ENCODE measurements at places on chromosomes 5 and 9.

- no peak for DNase-seq
These were observed 156.8 kb downstream of the DCP2 start for GRCh38 chr5:113133211-113133975.

- no peak for DNase-seq
These were observed 122.2 kb upstream of the PTGER4 start for GRCh38 chr5:40557501-40557900.

- no peak for DNase-seq
These were observed 3.0 kb upstream of the MCIDAS start for GRCh38 chr5:55230086-55230629.

DNA sequence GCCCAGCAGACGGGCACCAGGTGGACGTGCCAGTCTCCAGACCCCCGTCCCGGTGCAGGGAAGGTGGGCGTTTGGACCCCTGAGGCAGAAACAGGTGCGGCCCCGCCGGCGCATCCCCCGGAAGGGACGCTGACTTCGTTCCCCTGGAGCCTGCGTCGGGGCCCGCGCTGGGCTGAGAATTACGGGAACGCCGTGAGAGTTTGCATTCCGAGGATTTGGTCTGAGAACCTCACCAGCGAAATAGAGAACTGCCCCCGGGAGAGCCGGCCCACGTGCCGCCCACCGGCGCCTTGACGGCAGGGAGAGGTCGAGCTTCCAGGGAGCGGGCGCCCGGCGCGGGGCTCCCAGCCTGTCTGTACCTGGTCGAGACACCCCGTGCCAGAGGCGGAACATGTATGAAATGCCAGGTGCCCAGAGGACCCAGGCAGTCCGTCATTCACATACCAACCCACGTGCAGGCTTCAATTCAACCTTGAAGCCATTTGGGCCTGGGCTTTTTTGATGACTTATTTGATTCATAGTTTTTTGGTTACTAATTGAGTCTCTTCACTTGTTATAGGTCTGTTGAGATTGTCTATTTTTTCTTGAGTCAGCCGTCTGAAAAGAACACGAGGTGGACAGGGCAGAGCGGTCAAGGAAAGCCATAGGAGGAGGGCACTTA lies 877 bp upstream of the CAMSAP1 start:
- DNase-seq: no peak

DNA sequence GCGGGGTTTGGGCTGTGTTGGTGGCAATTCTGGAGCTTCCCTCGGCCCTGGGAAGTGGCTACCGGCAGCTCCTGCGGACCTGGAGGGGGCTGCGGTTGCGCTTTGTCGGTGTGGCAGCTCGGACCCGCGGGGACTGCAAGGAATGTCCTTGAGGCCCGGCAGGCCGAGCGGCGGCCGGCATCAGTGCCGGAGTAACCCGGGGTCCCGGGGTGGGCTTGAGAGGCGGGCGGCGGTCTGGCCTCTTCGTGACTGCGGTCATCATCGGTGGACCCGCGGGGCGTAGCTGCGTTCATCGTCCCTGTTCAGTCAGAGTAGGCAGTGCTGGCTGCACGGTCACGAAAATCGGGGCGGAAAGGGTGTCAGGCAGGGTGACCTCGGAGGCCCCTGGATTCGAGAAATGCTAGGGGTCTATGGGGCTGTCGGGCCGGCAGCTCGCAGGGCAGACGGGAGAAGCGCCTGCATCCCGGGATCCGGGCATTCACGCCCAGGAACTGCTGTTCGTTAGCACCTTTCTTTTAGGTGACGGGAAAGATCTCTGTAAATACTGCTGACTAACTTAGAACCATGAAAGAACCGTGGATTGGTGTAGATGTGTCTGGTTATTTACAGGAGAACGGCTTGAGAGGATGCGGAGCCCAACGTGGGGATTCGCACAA lies 474 bp downstream of the HMGCR start:
- DNase-seq: no peak

- no peak for DNase-seq
These were observed 3.7 kb downstream of the ANXA2R start for GRCh38 chr5:43036409-43036808.

DNA sequence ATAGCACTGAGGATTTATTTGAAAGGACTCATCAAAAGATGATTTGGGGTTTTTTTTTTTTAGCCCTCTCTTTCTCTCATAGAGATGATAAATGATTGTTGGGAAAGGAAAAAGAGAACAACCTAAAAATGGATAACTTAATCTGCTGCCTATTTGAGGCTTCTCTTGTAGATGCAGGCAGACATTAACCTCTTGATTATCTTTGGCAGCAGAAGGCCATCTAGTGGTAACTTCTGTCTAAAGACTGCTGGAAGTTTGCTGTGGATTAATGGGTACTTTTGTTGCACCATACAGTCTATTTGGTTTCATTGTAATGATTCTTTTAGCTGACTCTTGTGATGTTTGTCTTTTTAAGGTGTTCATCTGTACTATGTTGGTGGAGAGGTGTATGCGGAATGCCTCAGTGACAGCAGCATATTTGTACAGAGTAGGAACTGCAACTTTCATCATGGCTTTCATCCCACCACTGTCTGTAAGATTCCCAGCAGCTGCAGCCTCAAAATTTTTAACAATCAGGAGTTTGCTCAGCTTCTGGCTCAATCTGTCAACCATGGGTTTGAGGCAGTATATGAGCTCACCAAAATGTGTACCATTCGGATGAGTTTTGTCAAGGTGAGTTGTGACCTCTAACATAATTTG lies 18.8 kb downstream of the SMIM32 start:
- DNase-seq: peak; percentile 71

DNA sequence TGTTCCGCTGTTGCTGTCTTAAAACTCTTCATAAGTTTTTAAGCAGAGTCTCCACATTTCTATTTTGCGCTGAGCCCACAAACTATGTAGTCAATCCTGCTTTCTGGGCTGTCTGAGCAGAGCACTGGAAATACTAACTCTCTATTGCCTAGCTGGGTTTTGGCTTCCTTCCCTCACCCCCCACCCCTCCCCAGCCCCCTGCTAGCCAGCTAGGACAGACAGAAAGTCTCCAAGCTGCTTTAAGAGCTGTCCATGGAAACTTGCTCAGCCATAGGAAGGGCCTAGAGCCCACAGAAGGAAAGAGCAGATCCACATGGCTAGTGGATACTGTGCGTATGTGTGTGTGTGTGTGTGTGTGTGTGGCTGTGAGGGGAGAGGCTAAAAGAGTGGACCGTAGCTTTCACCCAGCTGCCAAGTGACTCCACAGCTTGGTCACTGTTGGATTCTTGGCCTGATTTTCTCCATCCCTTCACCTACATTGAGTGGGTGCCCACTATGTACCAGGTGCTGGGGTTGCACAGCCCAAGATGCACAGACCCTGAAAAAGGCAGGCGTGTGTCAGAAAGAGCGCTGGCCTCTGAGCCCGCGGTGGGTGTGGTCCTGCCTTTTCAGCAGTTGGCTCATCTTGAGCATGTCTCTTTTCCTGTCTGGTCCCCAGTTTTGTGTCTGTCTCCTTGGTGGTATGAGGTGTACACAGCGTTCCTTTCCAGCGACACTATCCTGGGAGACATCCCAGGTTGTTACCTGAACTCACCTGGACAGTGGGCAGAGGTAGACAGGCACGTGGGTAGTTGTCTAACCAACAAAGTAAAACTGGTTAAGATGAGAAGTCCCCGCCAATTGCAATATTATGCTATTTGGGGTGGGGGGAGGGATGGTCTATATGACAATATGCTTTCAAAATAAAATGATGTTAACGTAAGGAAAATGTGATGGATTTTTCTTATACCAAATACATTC lies 5.4 kb upstream of the NKX2-5 start:
- peak; percentile 89 for DNase-seq
